RWPE1 (cell line): ENCODE measurements at places on chromosomes 1 and 21.
A peak's percentile ranks its signal among the peaks of the same experiment; 100 is the strongest.

DNA sequence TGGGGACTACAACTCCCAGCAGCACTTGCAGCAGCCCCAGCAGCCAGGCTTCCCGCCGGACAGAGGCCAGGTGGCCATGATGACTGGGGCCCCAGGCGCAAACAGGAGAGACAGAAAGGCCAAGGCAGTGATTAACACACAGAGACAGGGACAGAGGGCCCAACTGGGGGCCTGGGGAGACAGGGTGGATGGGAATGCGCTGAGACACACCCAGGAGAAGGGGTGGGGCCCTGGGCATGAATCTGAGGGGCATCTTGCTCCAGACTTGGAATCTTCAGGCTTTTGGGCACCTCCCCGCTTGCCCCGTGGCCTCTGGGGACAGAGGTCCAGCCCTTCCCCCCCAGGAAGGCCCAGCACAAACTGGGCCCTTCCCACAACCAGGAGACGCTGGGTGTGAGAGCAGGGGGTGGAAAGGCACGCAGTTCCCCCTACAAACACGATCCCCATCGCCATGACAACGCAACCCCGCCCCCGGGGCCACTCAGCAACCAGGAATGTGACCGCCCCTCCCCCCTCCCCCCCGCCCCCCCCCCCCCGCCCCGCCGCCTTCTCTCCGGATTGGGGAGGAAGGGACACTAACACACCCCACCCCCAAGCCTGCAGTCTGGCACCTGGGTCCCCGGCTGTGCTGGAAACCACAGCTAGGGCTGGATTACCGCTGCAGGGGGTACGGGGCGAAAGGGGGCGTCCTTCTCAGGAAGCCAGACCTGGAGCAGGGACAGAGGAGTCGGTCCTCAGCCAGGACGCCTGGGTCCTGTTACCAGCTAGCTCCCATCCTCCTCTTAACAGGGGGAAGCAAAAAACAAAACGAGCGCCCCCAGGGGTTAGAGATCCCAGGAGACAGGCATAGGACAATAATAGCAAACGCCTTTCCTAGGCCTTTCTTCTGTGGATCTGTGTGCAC, 4.5 kb downstream of the HDGF start:
- peak; percentile 92 for DNase-seq

GRCh38 chr1:74587888-74588287, 75.5 kb upstream of the LRRC53 start:
- no peak for DNase-seq

DNA sequence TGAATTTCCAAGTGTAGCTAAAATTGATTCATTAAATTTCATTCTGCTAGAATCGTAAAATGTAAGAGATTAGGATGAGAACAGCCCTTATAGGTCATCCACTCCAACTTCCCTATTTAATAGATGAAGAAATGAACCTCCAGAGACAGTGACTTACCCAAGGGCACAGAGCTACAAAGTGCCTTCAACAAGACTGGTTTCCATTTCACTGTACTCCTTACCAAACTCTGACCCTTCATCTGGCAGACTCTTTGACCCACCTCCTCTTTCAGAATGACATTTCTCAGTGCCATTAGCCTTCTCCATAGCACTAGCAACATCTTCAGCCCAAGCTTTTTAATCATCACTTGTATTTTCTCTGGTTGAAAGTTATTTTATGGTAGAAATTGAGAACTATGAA, 161.3 kb downstream of the NEK7 start:
- no peak for DNase-seq

DNA sequence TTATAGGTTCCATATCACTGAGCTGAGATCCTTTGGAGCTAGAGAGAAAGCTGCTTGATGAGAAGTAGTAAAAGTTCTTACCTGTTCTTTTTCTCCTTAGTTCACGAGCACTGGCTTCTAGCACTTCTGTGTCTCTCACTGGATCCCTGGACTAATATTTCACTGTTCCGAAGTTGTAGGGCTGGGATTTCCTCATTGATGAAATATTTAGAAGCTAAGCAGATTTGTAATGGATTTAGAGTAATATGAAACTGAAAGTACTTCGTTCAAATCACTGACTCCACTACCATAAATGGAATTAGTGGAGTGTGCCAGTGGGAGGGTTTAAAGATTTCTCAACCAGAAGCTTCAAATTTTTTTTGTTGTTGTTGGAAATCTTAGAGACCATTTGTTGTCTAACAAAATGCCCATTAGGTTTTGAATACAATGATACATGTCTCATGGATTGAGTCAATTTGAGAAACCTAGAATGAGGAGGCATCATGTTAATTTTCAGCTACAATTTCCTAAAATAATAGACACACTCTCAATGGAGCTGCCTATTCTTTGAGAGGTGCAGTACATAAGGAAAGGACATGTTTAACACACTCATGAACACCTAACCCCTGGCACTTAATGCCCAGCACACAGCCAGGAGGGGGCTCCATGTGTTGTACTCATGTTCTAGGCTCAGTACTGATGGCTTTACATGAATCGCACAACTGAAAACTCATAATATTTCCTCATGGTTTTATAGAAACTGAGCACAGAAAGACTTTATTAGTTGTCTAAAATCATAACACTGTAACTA, at the start of gene GBP1:
Gene GBP1 (minus strand): TSS at position 130 of the 790 bp plus-strand sequence. CDS start 1,974 bp downstream, outside the sequence.
- DNase-seq, result peak; percentile 57

GRCh38 chr1:42943166-42943565, 15.5 kb downstream of the SLC2A1 start:
- DNase-seq, result peak; percentile 89
